Lung (tissue), 17 donors: ENCODE measurements at places on chromosomes 7 and 10.

DNA sequence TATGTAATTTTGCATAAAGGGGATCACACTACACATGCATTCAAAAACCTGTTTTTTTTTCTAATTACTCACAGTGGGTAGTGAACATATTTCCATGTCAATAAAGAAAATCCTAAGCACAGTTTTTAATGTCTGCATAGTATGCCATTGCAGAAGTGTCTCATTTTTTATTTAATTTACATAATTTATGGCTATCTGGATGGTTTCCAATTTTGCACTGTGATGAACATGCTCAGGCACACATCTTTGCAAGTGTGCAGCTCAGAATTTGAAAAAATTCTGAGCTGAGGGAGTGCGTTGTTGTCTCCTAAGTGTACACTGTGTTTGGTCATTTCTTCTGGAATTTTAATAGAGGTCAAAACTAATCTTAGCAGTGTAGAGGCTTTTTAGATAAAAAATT lies 2.2 kb downstream of the NPFFR1 start:
- DNase-seq: no peak

DNA sequence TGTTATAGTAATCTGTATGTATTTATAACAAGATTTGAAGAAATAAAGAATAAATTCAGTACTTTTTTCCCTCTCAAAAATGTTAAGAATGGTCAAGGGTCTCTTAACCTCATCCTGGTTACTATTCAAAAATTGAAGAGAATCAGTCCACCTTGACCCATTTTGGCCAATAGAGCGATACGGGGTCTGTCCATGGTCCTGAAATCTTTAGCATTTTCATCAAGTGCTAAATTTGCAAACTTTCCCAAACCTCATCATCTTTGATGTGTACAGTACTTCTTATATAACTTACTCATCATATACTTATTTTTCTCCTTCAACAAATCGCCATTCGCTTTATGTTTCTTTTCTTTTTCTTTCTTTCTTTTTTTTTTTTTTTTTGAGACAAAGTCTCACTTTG lies 23.6 kb downstream of the TMEM178B start:
- peak; percentile 14 for DNase-seq

DNA sequence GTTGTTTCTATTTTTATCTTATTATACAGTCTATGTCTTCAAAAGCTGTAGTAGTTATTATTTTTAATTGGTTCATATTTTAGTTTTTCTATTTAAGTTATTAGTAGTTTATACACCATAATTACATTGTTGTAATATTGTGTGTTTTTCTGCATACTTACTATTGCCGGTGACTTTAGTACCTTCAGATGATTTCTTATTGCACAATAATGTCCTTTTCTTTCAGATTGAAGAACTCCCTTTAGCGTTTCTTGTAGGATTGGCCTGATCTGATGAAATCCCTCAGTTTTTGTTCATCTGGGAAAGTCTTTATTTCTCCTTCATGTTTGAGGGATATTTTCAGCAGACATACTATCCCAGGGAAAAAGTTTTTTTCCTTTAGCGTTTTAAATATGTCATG lies 74.3 kb upstream of the CREB5 start:
- DNase-seq: no peak

- no peak for DNase-seq
These were observed 64.7 kb downstream of the DIP2C start for GRCh38 chr10:624605-625332.

DNA sequence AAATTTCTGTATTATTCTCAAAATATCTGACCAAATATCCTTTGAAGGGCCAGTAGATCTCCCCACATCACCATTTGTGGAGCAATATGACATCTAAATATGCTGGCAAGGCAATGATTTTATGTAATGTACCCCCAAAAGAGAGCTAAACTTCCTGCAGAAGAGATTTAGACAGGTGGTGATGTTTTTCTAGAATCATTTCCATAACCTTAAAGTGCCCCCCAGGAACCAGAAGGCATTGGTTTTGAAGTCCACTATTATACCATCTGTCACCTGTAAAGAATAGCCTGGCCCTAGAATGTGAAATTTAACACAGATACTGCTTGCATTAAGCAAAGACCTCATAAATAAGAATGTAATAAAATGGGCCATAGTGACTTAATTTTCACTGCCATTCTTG lies 77.9 kb upstream of the ABLIM1 start:
- DNase-seq: no peak

GRCh38 chr7:6546498-6547251 lies 4.6 kb downstream of the GRID2IP start:
- no peak for DNase-seq

- DNase-seq: no peak
These were observed 144.7 kb downstream of the PLCE1 start for GRCh38 chr10:94138391-94138790.

DNA sequence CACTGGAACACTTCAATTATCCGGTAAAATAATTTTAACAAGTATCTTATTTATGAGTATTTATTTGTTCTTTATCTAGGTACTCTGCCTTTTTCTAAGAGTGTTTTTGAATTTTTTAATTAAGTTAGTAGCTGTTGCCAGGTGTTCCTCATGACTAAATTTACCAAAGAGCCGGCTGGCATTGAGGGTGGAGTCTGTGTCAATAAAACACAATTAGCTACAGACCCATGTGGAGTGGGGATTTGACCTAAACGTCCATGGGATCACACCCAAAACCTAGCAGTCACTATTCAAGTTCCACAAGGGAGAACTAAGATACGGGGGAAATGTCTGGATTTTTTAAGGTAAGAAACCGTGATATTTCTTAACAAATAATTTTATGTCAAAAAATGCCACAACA lies 9.8 kb downstream of the SLC16A12 start:
- DNase-seq: no peak

- DNase-seq: no peak
These were observed 52.2 kb downstream of the COL17A1 start for GRCh38 chr10:104033401-104033930.

GRCh38 chr10:76085817-76086167 lies 654.4 kb downstream of the LRMDA start:
- DNase-seq: no peak

DNA sequence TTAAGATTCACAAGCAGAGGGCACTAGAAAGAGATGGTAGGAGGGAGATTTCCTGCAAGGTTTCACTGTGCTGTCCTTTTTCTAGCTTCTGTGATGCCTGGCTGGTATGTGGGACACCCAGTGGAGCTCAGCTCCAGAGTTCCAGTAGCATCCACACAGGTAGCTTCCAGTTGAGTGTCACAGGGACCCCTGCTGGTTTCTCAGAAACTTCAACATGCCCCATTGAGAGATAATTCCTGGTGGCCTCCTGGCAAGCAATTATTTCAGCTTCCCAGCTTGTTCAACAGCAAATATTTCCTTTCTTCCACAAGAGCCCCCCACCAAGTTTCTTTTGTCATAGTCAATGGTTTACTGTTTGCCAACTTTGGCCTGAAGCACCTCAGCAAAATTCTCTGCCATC lies 858.7 kb downstream of the REEP3 start:
- no peak for DNase-seq
